H1 (cell line): ENCODE measurements at places on chromosomes 2 and 18.

DNA sequence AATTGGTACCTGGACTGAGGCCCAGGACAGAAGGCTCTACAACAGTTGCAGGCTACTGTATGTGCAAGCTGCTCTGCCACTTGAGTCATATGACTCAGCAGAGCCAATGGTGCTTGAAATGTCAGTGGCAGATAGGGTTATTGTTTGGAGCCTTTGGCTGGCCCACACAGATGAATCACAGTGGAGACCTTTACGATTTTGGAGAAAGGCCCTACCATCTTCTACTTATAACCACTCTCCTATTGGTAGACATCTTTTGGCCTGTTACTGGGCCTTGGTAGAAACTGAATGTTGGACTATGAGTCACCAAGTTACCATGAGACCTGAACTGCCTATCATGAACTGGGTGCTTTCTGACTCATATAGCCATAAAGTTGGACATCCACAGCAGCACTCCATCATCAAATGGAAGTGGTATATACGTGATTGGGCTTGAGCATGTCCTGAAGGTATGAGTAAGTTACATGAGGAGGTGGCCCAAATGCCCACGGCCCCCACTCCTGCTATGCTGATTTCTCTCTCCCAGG lies 88.9 kb upstream of the NRXN1 start:
- H3K4me1 ChIP-seq: no peaks in the 10 kb centered on the region
- no peaks in the 10 kb centered on the region for H3K27me3 ChIP-seq
- H3K27ac ChIP-seq: no peak overlapping the region
- no peak overlapping the region for H3K4me3 ChIP-seq

- H3K27me3 ChIP-seq: no peaks in the 10 kb centered on the region
- peaks cover 4% of the 10 kb centered on the region for H3K4me1 ChIP-seq
- no peak overlapping the region for H3K27ac ChIP-seq
Measured at GRCh38 chr2:88180605-88181240, 10.6 kb downstream of the THNSL2 start.

- no peak overlapping the region for H3K27ac ChIP-seq
- no peak overlapping the region for H3K4me3 ChIP-seq
- peaks cover 4% of the 10 kb centered on the region; the same call in 1 of the 2 replicates for H3K27me3 ChIP-seq
- no peaks in the 10 kb centered on the region for H3K4me1 ChIP-seq
- H3K36me3 ChIP-seq: no peaks in the 10 kb centered on the region
- DNase-seq: no peak
Measured at GRCh38 chr2:64763126-64763525, 109.4 kb upstream of the SERTAD2 start.

DNA sequence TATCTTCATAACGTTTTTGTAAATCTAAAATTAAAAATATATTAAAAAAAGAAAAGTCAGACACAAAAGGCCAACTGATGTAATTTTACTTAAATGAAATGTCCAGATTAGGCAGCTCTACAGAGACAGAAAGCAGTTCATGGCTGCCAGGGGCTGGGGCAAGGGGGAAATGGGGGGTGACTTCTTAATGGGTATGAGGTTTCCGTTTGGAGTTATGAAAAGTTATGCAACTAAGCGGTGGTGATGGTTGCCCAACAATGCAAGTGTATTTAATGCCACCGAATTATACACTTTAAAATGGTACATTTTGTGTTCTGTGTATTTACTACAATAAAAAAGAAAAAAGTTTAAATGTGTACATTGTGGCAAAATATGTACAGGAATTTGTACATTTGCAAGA lies 70.2 kb upstream of the TEX51 start:
- DNase-seq: no peak
- H3K27me3 ChIP-seq: no peaks in the 10 kb centered on the region
- no peak overlapping the region for H3K4me3 ChIP-seq
- peaks cover 2% of the 10 kb centered on the region; the same call in 1 of the 2 replicates for H3K4me1 ChIP-seq

- no peaks in the 10 kb centered on the region for H3K27me3 ChIP-seq
- no peak overlapping the region for H3K4me3 ChIP-seq
- no peak overlapping the region for H3K27ac ChIP-seq
- DNase-seq: no peak
Measured at GRCh38 chr2:203673933-203674332, 32.5 kb upstream of the CD28 start.

DNA sequence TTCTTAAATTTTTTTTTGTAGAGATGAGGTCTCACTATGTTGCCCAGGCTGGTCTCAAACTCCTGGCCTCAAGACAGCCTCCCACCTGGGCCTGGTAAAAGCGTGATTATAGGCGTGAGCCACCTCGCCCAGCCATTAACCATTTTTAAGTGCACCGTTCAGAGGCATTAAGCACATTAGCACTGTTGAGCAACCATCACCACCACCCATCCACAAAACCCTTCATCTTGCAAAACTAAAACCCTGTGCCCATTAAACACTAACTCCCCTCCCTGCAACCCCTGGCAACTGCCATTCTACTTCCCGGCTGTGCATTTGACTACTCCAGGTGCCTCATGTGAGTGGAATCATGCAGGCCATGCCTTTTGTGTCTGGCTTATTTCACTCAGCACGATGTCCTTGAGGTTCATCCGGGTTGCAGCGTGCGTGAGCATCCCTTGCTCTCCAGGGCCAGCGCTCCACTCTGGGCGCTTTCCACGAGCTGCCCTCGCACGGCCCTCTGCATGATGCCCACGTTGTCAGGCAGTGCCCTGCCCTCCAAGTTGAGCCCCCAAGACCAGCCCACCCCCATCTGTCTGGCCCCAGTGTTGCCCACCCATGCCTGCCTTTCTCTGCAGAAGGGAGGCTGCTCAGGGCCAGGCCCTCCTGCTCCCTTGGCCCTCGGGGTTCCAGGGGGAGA lies 63.0 kb upstream of the GLI2 start:
- peaks cover 24% of the 10 kb centered on the region for H3K27me3 ChIP-seq
- no peaks in the 10 kb centered on the region; the same call in 1 of the 2 replicates for H3K4me1 ChIP-seq
- no peaks in the 10 kb centered on the region for H3K36me3 ChIP-seq
